ENCODE measurements at places on chromosomes 3 and 15. TPM values are rescaled to one million over a fixed set of nuclear protein-coding genes. Genes with fewer than 3 reads are reported as not detected.

DNA sequence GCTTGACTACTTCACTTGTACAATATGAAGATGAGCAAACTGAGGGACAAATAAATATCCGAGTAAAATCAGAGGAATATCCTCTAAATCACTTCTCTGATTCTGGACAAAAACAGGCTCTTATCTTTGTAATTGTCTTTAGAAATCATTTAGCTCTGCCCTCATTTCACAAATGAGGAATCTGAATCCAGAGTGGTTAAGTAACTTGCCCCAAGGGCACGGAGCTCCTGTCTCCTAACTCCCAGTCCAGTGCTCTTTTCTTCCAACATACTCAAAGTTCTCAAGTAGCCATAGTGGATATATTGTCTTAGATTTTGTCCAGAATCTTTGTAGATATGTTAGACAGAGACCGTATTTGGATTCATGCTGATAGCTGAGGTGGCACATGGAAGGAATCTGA is 156.0 kb downstream of the TP63 start:
- H3K27ac ChIP-seq, result no peak overlapping the region
- H3K4me3 ChIP-seq, result no peak overlapping the region
- peaks cover 4% of the 10 kb centered on the region for H3K4me1 ChIP-seq
- DNase-seq, result no peak
- H3K27me3 ChIP-seq, result no peaks in the 10 kb centered on the region
- no peaks in the 10 kb centered on the region for H3K36me3 ChIP-seq

DNA sequence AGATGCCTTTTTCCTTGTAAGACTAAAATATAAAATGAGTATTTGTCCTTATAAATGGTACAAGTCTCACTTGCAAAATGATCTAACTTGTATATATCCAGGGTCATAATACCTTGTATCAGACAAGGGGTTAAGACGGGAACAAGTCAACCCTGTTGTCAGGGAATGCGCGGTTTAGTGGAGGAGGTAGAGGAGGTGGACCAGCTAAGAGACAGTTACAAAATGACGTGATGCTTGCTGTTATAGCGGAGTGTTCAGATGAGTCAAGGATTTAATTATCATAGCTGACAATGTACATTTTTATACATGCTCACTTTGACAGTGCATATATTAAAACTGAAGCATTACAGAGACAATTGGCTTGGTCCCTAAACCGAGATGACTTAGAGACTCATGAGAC is 26.8 kb upstream of the KLHL25 start:
- H3K36me3 ChIP-seq, result no peaks in the 10 kb centered on the region
- H3K27me3 ChIP-seq, result no peaks in the 10 kb centered on the region
- no peak overlapping the region for H3K4me3 ChIP-seq

DNA sequence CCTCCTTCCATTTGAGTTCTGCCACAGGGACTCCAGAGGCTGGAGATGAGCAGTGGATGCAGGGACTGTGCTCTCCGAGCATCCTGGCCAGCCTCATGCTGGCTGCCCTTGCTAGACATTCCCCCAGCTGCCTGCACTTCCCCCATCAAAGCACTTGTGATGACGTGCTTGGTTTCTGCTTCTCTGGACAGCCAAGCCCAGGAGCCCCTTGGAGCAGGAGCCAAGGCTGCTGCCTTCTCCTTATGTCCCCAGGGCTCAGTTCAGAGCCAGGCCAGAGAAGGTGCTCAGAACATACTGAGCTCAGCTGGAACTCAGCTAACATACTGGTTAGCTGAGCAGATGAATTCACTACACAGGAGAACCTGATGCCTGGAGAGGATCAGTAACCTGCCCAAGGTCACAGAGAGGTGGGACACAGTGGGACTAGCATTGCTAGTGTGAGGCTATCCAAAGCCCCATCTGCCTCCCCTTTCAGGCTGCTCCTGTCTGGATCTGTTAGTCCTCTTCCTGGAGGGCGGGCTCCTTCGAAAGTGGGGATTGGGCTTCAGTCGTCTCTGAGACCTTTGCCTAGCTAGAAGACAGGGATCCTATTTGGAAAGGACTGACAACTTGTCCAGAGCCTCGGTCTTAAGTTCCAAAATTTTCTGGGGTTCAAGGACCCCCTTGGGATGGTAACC is 4.3 kb downstream of the PCBP4 start:
- no peak overlapping the region for H3K27ac ChIP-seq
- H3K4me3 ChIP-seq, result no peak overlapping the region
- H3K27me3 ChIP-seq, result peaks cover 13% of the 10 kb centered on the region
- DNase-seq, result no peak
- no peaks in the 10 kb centered on the region for H3K36me3 ChIP-seq

GRCh38 chr3:79898907-79899306 is 131.1 kb upstream of the ROBO1 start:
- H3K27ac ChIP-seq, result no peak overlapping the region
- no peaks in the 10 kb centered on the region for H3K36me3 ChIP-seq
- H3K4me3 ChIP-seq, result no peak overlapping the region
- DNase-seq, result no peak

The TYRO3 gene
- 1.5 TPM for polyA plus RNA-seq
